Stimulated activated CD4-positive, alpha-beta T cell treated with anti-CD3 and anti-CD28 coated beads, Interleukin-15, amount 100 ng/mL, for 24 hours (primary cell): ENCODE measurements at places on chromosomes 2 and 18.

GRCh38 chr2:170191166-170191866 is 13.4 kb downstream of the MYO3B start:
- no peak for DNase-seq

- no peak for DNase-seq
These were observed 42.0 kb downstream of the EHD3 start for GRCh38 chr2:31275976-31276375.

DNA sequence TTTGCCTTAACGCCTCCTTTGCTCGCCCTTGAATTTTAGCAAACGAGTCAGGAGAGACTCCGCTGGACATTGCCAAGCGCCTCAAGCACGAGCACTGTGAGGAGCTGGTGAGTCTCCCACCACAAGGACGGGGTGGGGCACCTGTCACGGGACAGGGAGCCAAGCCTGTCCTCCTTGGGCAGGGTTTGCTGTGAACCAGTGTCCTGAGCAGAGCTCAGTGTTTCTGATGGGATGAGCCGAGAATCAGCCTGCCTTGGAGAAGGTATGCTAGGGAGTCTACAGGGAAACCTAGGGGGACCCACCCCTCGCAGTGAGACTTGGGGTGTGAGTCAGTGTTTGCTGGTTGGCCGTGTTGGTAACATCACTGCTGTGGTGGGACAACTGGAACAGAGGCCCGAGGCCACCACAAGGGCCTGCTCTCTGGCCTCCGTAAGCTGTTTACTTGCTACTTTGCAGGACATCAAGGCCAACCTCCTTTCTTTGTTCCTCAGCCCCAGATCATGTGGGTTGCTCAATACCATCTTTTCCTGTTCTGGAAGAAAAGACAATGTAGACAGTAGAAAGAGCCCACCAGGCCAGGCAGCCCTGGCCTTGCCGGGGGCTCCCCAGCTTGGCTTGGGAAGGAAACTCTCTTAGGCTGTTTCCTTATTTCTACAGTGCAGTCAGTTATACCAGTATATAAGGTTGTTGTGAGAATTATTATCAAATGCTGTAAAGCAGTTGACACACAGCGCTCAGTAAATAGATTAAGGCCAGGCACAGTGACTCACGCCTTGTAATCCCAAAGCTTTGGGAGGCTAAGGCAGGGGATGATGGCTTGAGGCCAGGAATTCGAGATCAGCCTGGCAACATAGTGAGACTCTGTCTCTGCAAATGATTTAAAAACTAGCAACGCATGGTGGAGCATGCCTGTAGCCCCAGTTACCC is 42.4 kb downstream of the ITGB1BP1 start:
- no peak for DNase-seq

DNA sequence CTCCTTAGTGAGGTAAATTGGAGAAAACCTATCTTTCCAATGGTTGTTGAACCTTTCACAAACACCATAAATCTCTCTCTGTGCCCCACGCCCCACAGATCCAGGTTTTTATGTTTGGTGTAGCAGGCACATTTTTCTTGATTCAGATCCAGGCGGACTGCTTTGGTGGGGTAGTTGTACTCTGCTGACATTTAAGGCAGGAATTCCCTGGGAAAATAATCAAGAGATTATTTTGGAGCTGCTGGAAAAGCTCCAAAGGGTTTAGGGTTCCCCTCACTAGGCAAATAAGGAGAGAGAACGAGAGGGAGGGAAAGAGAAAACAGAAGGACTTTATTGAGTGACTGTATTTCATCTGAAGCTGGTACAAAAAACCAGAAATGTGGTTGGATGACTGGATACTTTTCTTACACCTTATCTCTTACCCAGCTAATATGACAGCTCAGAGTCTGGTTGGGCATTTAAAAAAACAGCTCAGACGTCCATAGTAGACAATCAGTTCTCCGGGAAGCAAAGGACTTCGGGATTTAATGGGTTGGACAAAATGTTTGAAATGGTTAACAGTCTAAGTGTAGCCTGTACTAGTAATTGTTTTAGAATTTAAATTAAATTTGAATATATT is 3.6 kb upstream of the AQP4 start:
- DNase-seq, result no peak

DNA sequence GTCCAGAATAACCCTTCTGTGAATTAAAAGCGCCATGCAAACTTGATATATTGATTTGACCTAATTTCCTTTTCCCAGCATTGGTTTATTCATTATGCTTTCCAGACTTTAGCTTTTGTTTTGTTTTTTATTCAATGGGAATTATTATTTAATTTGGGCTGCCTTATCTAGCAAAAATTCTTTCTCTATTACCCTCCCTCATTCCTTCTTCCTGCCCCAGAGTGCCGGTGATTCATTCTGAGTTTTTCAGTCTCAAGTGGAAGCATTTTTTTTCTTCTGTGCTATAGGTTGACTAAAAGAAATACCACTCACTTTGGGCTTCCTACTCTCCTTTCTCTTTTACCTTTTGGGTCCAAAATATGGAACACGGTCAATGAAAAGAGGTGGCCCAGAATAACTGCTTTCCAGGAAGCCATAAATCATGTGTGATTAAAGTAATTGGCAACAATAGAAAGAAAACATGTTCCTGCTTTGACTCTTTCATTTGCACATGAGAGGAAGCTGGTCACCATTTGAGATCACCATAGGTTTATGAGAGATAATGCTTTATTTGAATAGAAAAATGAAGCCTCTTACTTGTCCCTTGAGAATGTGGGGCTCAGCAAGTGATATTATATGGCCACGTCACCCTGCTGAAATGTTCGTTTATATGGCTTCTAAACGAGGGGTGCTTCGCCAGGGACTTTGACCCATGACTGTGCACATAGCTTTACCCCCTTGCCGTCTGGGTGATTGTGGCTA is 422.8 kb upstream of the ZEB2 start:
- DNase-seq, result no peak

DNA sequence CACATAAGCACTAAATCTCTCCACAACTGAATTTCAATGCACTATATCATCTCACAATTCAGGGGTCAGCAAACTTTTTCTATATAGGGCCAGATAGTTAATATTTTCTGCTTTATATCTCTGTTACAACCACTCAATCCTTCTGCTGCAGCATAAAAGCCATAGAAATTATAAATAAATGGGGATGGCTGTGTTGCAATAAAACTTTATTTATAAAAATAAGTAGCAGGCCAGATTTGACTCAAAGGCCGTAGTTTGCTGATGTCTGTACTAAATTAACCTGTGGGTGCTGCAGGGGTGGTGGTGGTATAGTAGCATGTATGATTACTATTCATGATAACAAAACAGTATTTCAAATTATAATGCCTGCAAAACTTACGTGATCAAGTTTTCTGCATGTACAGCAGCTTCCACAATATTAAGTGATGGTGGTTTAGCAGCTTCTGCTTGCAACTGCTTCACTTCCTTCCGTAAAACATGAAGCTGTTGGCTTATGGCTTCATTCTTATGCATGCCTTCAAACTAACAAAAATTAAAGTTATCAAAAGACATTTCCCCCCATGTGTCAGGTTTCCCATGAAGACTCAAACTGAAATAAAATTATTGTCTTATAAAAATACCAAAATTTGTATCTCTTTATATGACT is 64.1 kb downstream of the SIGLEC15 start:
- no peak for DNase-seq

DNA sequence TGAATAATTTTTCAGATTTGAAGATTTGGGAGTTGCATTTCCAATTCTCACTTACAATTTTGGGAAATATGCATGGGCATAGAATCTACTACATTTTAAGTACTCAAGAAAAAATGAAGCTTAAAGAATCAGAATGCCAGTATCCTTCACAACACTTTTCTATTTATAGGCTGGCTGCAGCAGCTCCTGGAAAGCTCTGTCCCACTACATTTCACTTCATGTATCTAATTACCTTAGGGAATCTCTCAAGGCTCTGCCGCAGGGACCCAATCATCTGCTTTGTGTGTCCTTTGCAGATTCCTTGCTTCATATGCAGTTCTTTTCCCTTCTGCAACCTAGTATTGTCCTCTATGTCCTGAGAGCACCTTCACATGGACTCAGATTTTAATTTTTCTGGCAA is 102.9 kb downstream of the NUP35 start:
- no peak for DNase-seq

GRCh38 chr2:187552381-187552780 is 1.9 kb downstream of the TFPI start:
- DNase-seq, result no peak

DNA sequence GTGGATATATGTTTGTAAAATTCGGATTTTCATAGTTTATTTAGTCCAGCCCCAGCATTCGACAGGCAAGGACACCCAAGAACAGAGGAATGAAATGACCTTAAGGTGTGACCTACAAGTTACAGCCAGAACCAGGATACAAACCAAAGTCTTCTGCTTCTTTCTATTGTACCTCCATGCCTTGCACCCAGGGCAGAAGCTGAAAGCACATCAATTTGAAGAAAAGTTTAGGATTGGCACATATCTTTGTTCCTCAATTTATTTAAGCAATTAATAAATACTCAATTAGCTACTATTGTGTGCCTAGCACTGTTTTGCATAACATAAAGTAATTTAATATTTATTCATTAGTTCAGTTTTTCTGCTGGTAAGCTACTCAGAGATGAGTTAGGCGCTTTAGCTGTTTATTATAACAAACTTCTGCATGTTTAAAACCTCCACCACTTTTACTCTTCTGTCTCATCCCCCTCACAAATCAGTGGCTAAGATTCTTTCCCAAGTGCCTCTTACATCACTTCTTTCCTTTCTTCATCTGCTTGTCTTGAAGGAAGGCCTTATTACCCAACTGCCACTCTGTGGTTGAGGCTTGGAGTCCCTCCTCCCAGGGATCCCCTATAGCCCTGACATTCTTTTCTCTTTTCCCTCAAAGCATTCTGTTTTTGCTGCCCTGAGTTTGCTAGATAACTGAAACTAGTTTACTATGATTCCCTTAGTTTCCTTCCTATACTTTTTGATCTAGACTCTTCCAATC is 37.1 kb upstream of the DARS1 start:
- DNase-seq, result no peak
